Stimulated activated CD4-positive, alpha-beta T cell treated with anti-CD3 and anti-CD28 coated beads, Interleukin-12 subunit alpha, Interleukin-12 subunit beta, amount 100 ng/mL, for 4 hours (primary cell): ENCODE measurements at places on chromosomes 7 and 10.

DNA sequence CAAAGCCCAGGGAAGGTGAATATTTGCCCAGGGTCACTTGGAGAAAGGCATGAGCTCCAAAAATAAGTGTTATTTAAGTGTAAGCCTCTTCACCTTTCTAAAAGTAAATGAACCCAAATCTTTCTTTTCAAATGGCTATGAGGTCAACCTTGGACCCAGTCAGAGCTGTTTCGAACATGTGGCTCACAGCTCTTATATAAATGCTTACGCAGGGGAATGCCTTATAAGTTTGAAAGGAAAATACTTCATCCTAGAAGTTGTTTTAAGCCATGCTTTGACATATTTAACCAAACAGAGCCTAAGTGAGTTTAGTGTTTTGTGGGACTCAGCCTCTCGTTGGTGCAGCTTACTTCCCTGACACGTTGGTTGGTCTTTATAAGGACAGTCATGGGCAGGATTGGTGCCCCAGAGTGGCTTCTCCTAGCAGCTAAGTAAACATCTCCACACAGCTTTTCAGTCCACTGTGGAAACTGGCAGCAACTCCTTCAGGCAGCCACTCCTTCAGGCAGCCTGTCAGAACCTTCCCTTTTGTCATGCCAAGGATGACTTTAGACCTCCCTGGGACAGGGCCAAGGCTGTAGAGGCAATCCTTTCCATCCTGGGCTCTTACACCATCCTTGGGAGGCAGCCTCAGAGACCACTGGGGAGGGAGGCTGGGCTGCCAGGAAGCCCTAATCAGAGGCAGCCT is 43.6 kb downstream of the MINDY4 start:
- DNase-seq, result no peak

GRCh38 chr7:47461746-47462145 is 120.2 kb downstream of the TNS3 start:
- no peak for DNase-seq

GRCh38 chr10:62911210-62911963 is 95.2 kb upstream of the EGR2 start:
- no peak for DNase-seq

GRCh38 chr10:14499601-14499904 is 168.8 kb upstream of the FRMD4A start:
- no peak for DNase-seq

GRCh38 chr10:121654021-121654545 is 55.8 kb upstream of the FGFR2 start:
- no peak for DNase-seq

- DNase-seq, result no peak
Measured at GRCh38 chr10:1454951-1455350, 282.4 kb downstream of the ADARB2 start.

DNA sequence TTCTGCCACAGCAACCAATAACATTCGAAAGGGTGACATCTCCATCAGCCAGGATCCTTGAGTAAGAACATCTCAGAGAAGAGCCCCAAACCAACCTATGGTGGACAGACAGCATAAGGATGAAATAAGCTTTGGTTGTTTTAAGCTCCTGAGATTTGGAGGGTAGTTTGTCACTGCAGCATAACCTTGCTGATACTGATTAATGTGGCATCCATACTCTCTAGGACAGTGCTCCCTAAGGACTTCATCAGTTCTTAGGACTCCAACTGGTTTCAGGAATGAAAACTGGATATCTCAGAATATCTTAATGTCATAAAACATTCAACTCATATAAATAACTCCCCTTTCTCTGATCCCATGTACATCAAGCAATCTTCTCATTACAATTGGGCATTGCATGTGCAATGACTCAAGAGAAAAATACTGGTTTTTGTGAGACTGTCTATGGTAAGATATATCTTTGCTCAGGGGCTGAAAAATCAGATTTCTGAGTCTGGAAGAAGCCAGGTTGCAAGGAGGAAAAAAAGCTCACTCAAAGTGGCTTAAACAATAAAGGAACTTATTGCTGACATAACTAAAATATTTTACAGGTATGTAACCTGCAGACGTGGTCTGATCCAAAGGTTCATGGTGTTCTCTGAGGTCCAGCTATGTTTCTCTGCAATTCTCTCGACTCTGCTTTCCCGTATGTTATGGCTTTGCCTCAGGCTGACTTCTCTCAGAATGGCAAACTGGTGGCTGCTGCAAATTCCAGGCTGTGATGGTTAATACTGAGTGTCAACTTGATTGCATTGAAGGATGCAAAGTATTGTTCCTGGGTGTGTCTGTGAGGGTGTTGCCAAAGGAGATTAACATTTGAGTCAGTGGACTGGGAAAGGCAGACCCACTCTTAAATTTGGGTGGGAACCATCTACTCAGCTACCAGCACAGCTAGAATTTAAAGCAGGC is 65.7 kb downstream of the RAB11FIP2 start:
- no peak for DNase-seq

DNA sequence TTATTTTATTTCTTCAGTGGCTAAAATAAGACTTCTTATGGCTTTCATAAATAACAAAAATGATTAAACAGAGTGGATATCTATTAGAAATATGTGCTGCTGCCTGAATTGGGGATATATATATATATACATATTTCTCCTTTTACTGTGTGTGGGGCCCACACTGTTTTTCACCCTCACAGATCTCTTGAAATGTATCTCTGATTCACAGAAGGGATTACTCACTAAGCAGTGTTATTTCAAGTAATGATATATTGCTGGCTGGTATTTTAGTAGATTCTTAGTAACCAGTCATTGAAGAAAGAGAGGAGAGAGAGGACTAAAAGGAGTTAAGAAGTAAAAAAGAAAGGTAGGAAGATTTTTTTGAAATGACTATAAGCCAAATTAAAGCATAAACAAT is 308.6 kb upstream of the NRP1 start:
- DNase-seq, result no peak

DNA sequence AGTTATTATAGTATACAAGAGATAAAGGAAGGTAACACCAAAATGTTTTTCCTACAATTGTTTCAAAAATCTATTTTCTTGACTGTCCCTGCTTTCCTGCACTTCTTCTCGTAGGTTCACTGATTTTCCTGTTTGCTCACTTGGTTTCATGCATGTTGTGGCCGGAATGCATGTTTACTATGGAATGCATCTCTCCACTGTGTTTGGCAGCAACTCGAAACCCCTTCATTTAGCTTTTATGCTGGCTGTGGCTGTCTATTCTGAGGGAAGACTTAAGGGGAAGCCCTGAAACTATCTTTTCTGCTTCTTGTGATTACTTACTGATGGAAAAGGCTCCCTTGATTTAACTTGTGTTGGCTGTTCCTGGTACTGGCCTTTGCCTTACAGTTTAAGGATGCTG is 120.3 kb downstream of the NRG3 start:
- DNase-seq, result no peak

DNA sequence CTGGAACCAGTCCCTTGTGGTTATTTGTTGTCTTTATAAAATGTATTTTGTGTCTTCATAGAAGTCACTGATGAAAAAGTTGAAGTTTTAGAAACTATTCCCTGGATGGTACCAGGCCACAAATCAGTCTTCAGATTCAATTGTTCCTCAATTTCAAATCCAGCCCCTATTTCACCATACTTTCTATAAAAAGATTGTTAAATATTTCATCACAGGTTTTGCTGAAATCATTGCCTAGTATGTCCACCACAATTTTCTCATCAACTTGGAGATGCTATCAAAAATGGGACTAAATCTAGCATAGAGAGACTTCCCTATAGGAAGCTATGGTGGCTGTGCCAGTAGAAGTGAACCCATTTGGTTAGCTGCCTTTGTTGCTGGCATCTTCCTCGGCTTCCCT is 118.5 kb downstream of the RAB18 start:
- DNase-seq, result no peak

GRCh38 chr10:29585488-29585976 is 49.2 kb downstream of the SVIL start:
- no peak for DNase-seq

GRCh38 chr7:101832205-101832631 is 14.8 kb downstream of the CUX1 start:
- DNase-seq, result no peak

DNA sequence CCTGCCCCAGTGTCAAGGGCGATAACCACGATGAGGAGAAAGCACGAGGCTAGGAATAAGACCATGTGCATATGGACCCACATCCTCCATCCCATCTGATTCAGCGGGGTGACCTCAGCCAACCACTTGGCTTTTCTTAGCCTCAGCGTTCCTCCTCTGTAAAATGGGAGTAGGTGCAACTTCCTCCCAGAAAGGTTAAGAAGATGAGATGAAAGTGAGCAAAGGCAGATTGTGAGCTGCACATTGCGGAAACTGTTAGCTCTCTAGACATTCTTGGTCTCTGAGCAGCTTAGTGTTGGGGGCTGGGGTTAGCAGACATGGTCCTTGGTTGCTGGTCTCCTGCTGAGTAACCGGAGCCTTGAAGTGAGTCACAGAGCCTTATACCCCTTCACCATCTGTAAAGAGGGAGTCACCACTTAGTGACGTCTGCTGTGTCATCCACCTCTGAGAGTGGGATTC is 497.3 kb upstream of the GALNT17 start:
- DNase-seq, result no peak

DNA sequence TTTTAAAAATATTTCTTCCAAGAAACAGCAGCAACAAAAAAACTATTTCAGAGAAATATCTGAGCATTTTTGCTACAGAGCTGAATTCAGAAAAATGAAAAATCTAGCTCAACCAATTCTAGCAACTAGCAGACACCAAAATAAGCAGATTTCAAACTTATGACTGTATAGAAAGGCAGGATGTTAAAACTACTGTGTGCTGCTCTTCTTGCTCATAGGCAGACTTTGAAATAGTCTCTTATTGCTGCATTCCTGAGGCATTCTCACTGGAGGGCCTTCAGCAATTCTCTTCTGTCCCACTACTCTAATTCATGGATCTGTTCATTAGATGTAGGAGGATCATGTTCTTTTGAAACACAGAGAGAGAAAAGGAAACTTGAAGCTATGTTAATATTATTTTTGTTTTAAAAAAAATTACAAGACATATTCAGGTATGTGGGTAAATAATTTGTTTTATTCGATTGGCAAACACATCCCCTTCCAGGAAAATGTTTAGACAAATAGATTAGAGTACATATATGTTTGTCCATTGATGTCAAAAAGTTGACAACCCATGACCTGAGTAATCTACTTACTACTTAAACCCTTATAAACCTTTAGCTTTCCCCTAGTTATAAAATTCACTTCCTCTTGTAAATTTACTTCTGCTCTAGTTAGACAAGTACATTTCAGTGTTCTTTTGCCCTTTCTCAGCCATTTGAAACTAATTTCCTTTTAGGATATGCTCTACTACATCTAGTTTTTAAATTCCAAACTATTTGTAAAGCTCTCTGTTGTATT is 428.2 kb upstream of the POT1 start:
- no peak for DNase-seq

DNA sequence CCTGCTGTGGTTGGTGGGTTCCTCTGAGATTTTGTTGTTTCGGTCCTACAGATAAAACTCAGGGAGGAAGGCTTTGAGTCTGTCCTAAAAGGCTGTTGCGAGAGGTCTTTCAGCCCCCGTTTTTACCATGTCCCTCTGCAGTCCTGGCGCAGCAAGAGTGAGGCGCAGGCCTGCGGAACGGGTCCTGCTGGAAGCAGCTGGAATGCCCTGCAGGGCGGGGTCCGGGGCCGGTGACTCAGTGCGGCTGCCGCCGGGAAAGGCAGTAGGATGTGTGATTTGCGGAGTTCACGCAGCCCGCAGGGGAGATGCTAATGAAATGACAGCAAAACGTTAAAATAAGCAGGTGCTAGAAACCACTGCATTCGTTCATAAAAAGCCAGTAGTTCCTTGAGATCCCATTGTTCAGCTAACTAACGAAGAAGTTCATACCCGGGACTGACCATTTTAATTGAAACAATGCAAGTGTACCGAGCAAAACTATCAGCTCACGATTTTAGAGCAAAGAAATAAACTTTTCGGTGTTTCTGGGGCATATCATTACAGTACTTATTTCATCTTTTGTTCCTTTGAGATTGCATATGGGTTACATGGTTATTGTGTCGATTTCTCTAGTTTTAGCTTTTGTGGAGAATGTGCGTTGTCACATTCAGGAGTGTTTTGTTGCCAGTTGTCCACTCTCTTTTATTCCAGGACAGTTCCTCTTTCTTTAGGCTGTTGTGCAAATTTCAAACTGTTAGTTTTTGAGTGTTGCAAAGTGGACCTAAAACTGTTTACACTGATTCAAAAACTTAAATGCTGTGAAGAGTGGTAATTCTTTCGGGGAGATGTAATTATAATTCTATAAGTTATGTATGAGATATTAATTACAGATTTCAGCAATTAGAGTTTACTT is 783 bp downstream of the ANLN start:
- DNase-seq, result peak; percentile 33

GRCh38 chr10:43210556-43210955 is 56.3 kb downstream of the RASGEF1A start:
- no peak for DNase-seq

DNA sequence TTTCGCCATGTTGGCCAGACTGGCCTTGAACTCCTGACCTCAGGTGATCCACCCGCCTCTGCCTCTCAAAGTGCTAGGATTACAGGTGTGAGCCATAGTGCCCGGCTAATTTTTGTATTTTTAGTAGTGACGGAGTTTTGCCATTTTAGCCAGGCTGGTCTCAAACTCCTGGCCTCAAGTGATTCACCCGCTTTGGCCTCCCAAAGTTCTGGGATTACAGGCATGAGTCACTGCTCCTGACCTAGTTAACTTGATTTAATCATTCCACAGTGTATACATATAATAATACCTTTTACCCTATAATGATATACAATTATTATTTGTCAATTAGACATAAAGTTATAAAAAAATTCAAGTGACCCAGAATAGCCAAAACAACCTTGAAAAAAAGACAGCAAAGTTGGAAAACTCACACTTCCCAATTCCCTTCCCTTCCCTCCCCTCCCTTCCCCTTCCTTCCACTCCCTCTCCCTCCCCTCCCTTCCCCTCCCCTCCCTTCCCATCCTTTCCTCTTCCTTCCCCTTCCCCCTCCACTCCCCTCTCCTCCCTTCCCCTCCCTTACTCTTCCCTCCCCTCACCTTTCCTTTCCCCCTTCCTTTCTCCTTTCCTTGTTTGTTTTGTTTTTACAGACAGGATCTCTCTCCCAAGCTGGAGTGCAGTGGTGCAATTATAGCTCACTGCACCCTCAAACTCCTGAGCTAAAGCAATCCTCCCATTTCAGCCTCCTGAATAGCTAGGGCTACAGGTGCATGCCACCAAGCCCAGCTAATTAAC is 14.8 kb upstream of the ZMIZ2 start:
- no peak for DNase-seq

GRCh38 chr10:100998991-100999741 is 442 bp upstream of the LZTS2 start:
- DNase-seq, result peak; percentile 78

GRCh38 chr7:159035571-159036073 is 109.0 kb downstream of the VIPR2 start:
- DNase-seq, result no peak

- DNase-seq, result no peak
Measured at GRCh38 chr7:124196519-124196918, 163.7 kb upstream of the TMEM229A start.

DNA sequence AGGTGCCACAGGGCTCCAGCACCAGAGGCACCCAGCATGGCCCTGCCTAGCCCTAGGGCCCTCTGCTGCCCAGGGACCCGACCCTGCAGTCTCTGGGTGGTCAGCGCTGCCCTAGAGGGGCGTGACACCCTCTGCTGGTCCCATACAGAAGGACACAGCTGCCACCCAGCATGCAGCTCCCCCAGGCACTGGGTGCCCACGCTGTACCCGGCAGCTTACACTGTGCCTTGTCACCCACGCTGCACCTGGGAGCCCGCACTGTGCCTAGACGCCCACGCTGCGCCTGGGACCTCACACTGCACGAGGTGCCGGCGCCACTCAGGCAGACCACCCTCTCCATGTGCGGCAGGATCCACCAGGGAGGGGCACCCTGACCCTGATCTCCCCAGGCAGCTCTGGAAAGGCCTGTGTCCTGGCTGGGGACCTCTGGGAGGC is 55.2 kb downstream of the PWWP2B start:
- DNase-seq, result peak; percentile 39
